ENCODE measurements at places on chromosomes 3 and 15.

GRCh38 chr3:172359996-172360395, 88.3 kb downstream of the GHSR start:
- no peak for DNase-seq

GRCh38 chr3:143843587-143843986, 4.7 kb downstream of the SLC9A9 start:
- DNase-seq = no peak

DNA sequence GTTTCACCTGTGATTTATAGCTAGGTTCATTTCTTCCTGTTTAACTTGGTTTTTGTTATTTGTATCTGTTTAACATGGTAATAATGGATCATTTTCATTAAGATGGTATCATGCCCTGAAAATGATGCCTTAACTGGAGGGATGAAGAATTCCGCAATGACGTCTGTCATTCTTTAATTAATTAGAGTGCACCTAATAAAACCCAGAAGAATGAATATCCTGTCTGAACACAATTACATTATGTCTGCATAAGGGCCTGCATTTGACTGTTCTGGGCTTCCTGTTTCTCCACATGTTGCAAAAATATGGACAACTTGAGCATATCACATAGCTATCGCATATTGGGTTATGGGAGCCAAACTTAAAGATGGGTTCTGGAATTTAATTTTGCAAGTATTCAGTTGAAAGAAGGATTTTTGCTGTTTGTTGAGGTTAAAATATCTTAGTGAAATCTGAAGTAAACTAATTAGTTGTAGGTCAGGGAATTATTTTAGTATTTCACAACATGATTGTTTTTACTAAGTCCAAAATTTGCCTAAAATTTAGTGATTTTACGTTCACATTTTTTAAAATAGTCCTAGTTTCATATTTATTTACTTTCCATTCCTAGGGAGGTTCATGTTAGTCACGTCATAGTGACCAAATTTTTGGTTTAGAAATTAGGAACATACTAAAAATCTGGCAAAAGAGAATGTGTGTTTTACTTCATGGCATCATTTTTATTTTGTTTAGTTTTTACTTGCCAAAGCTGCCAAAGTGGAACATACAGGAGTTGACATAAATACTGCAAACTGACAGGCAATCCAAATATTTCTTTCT, 321.0 kb upstream of the TGFBR2 start:
- no peak for DNase-seq

DNA sequence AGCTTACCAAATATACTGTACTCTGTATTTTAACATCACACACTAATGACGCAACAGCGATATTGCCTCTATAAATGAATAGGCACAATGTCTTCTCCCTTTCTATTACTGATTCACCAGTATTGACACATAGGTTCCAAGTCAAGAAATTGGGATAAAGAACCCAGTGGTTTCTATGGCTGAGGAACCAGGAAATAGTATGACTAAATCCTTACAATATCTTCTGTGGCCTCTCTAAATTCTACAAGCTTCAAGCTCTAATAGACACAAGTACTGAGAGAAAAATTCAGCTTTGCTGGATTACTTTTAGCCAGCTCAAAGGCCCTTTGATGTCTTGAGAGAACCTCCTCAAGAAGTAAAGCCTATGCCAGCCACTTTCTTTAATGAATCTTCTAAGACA, 162.5 kb downstream of the DPH6 start:
- no peak for DNase-seq

DNA sequence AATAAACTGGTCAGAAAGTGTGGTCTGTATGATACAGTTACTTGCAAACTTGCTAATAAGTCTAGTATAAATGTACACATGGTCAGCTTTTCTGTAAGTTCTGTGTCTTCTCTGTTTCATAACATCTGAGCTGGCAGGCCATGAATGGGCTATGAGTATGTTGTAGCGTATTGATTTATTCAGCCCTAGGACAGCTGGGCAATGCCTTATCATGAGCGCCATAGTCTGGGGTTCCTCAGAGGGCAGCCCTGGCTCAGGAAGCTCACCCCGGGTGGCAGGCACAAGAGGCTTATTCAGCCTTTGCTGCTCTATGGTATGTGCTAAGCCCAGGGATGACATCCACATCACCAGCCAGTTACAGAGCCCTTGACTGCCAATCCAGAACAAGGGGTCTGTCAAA, 50.7 kb upstream of the CCR2 start:
- DNase-seq = no peak

DNA sequence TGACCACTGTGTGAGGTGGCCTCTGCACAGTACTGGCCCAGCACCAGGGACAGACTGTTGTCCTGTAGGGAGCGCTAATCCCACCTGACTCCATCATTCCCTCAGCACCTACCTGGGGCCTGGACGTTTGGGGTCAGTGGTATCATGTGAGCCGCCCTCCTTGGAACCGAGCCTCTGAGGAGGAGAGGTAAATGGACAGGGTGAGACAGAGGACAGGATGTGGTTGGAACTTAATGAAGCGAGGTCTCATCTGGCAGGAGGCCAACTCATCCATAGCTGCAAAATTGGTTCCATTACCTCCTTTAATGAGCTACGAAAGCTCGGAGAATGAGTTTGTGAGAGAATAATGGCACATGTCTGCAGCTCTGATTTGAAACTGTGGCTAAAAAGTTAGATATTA, 13.9 kb downstream of the MAPKAPK3 start:
- no peak for DNase-seq

DNA sequence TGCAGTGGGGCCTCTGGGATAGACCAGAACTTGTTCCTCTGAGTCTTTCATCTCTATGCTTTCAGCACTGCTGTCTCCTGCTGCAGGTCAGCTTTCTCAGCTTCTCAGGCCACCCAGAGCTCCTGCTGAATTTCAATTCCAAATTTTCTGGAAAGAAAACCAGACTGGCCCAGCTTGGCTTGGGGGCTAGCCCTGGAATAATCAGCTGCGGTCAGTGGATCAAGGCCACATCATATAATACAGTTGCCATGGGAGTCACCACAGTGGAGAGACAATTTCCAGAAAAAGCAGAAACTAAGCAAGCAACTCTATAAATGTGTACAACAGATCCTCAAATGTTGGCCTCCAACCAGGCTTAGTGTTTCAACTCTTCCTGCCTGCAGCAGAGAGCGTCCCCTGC, 91.1 kb upstream of the SLC24A5 start:
- DNase-seq = no peak

DNA sequence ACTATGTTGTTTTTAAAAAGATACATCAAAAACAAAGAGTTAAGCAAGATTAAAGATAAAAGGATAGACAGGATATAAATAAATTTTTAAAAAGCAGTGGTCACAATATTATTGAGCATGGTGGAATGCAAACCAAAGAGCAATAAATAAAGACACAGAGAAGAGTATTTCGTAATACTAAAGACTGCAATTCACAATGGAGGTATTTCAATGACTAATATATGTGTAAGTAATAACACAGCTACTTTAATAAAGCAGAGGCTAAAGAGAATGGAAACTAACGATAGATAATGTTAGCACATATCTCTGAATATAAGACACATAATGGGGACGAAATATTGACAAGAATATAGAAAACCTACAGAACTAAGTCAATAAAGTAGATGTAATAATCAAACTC, 219.6 kb downstream of the WDR72 start:
- no peak for DNase-seq

DNA sequence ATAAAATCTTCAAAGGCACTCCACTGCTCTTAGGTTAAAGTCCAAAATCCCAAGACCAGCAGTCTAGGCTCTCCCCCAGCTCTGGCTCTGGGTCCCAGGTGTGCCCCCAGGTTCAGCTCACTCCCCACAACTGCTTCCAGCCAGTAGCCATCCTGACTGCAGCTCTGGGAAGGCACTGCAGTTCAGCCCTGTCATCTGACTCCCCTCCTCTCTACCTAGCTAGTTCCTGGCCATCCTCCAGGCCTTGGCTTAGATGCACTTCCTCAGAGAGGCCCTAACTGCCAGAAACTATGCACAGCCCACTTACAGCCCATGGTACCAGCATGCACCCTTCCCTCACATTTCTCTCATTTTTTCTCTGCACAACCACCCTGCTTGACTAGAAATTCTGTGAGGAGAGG, 25.5 kb downstream of the TBC1D2B start:
- no peak for DNase-seq

GRCh38 chr15:59556380-59556779, 55.2 kb upstream of the GCNT3 start:
- no peak for DNase-seq

DNA sequence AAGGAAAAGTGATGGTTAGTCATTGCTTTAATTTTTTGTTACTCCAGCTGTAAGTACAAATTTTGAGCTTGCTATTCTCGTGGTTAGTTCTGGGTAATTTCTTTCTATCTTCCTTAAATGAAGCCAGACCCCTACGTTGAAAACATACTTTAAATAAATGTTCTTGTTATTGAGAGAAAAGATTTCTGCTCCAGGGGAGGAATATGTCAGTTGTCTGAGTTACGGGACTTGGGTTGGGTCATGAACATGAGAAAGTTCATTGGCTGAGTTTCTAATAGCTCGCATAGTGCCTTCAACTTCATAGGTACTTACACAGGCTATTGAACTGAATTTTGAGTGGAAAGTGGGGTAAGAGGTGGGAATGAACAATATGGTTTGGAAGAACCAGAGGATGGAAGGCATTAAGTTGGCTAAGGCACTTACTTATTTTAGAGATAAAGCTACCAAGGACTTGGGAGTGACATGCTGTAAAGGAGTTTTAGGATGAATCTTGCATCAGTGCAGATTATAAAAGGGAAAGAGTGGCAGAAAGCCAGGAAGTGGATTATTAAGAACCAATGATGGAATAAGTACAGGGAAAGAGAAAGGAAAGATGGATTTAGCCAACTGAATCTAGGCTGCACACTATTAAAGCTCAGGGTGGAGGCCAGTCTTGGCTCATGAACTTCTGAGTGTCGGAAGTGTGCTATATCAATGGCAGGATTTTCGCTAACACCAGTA, 1.4 kb downstream of the RPSA start:
- no peak for DNase-seq

DNA sequence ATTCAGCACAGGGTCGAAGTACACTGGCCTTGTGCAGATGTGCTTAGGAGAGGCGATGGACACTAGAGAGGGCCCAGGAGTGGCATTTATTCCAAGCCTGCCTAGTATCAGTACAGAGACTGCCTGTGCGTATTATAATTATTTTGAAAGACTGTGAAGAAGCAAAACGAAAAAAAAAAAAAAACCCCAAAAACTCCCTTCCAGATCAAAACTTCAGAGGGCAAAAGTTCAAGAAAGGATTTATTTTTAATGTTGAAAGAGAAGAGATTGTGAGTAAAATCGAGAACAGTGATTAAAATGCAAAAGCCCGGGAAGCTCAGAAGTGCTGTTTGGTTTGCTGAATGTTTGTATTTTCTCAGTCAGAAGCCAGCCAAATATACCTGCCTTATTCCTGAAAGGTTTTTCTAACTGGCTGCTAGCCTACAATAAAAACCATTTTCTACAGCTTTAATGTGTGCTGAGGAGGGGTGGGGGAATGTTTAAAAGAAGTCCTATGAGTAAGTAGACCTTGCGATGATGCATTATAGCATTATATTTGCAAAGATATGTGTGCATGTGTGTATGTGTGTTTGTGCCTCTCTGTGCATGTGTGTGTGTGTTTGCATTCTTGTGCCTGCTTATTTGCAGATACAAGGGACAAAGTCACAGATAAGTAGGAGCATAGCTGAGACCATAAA, 19.3 kb upstream of the LZTFL1 start:
- no peak for DNase-seq

DNA sequence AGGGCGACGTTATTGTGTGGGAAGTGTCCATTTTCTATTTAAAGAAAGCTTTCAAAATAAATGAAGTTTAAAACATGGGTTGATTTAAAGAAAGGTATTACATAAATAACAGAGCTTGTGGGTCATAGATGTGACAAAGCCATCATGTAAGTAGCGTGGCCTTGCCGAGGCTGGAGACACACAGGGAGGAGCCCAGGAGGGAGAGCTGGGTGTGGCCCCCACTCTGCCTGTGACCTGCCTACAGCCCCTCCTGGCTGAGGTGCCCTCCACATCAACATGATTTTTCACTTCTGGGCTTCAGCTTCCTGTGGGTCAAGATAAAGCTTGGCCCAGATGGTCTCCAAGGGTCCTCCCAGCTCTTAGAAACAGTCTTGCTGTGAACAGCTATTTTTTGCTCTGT, 12.5 kb upstream of the MGLL start:
- no peak for DNase-seq

DNA sequence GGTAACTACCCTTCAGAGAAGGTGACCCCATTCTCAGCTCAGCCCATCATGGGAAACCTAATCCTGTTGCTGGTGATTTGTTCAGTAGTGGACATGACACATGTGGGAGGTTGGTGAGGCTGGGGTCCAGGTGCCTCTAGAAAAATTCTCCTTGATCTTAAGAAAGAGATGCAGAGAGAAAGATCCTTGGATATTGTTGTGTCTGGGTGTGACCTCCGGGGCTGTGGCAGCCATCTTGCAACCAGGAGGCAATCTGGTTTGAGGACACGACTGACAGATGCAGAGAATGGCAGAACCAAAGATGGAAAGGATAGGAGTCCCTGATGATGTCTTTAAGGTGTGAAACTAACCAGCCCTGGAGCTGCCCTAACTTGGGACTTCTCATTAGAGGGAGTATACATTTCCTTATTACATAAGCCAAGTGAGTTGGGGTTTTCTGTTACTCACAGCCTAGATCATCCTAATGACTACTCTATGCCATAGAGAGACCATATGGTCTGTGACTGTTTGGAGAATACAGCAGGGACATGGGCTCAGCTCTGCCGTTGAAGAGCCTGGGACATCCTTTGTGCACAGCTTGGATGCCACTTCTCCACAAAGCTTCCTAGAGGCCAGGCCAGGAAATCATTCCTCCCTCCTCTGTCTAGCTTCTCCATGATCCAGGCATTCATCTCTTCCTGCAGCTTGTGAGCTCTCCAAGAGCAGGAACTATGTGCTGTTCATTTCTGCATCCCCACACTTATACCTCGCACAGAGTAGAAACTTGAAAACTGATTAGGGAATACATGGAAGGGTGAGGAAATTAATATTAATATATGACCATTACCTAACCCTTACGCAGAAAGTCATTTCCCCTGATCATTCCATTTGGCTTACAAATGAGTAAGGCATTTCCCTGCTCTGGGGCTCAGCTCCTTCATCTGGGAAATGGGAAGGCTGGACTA, 45.9 kb downstream of the HRH1 start:
- DNase-seq = no peak

DNA sequence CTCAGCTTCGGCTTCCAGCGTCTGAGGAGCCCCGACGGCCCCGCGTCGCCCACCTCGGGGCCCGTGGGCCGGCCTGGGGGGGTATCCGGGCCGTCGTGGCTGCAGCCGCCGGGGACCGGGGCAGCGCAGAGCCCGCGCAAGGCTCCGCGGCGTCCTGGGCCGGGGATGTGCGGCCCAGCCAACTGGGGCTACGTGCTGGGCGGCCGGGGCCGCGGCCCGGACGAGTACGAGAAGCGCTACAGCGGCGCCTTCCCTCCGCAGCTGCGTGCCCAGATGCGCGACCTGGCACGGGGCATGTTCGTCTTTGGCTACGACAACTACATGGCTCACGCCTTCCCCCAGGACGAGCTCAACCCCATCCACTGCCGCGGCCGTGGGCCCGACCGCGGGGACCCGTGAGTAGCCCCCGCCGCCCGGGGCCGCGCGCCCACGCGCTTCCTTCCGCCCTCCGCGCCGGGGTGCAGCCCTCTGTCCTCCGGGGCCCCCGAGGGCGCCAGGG, 462 bp downstream of the EDEM1 start:
- DNase-seq = no peak

Data from fibroblast of skin of left quadriceps (primary cell).